ENCODE measurements at places on chromosomes 6 and 20. TPM values are rescaled to one million over a fixed set of nuclear protein-coding genes. Genes with fewer than 3 reads are reported as not detected.
A peak's percentile ranks its signal among the peaks of the same experiment; 100 is the strongest.

GRCh38 chr20:17762873-17763557 lies 63.2 kb downstream of the BANF2 start:
- H3K4me1 ChIP-seq = no peaks in the 10 kb centered on the region
- no peaks in the 10 kb centered on the region for H3K27me3 ChIP-seq
- no peak overlapping the region for H3K4me3 ChIP-seq

The ENPP3 gene
- 2.0 TPM for total RNA-seq

The HSPA12B gene
- total RNA-seq = 21.6 TPM

The CST2 gene
- not detected for total RNA-seq

- no peaks in the 10 kb centered on the region for H3K4me1 ChIP-seq
- no peak overlapping the region for H3K4me3 ChIP-seq
- no peak for DNase-seq
- no peak overlapping the region for H3K27ac ChIP-seq
- H3K27me3 ChIP-seq = no peaks in the 10 kb centered on the region
Measured at GRCh38 chr20:49356676-49357075, 78.8 kb upstream of the ZNFX1 start.

- no peaks in the 10 kb centered on the region for H3K36me3 ChIP-seq
- no peak for DNase-seq
- no peak overlapping the region for H3K4me3 ChIP-seq
- H3K27me3 ChIP-seq = no peaks in the 10 kb centered on the region
- no peaks in the 10 kb centered on the region for H3K4me1 ChIP-seq
Measured at GRCh38 chr20:22410556-22411130, 173.7 kb downstream of the FOXA2 start.

The MOG gene
- total RNA-seq = not detected

DNA sequence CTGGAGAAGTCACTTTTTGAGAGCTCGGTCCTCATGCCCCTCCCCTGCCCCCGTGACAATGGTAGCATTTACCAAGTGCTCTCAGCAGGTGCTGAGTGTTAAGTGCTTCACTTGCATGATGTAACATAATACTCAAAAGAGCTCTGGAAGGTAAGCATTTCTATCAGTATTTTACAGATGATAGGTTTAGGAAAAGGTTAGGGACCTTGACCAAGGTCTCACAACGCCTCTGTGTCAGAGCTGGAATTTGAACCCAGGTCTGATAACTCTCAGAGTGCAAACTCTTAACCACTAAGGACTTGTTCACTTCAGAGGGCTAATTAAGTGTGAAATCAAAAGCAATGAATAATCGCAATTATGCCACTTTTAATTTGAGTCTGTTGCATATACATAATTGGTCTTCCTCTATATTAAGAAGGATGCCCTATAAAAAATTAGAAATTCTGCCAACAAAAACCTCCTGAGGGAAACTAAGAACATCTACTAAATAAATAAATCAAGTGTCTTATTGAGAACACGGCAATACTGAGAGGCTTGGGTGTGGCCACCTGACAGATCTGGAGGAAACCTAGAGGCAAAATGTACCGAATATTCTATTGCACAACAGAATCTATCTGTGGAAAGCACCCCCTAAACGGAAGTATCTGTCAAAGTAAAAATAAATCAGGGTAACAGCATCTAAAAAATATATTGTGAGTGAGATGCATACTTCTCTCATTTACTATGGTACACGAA lies 109.8 kb downstream of the BACH2 start:
- H3K27ac ChIP-seq = no peak overlapping the region
- H3K4me1 ChIP-seq = peaks cover 18% of the 10 kb centered on the region
- H3K27me3 ChIP-seq = no peaks in the 10 kb centered on the region
- no peak for DNase-seq
- H3K36me3 ChIP-seq = no peaks in the 10 kb centered on the region
- no peak overlapping the region for H3K4me3 ChIP-seq

- no peak for DNase-seq
- H3K4me3 ChIP-seq = no peak overlapping the region
- no peaks in the 10 kb centered on the region for H3K4me1 ChIP-seq
- no peaks in the 10 kb centered on the region for H3K27me3 ChIP-seq
- no peak overlapping the region for H3K27ac ChIP-seq
Measured at GRCh38 chr6:18707714-18708439, 320.7 kb downstream of the RNF144B start.

- no peak overlapping the region for H3K27ac ChIP-seq
- H3K4me1 ChIP-seq = peaks cover 6% of the 10 kb centered on the region
- no peak for DNase-seq
- H3K27me3 ChIP-seq = no peaks in the 10 kb centered on the region
- H3K4me3 ChIP-seq = no peak overlapping the region
Measured at GRCh38 chr6:12280458-12280857, 9.7 kb upstream of the EDN1 start.

The CLPSL2 gene
- total RNA-seq = not detected

DNA sequence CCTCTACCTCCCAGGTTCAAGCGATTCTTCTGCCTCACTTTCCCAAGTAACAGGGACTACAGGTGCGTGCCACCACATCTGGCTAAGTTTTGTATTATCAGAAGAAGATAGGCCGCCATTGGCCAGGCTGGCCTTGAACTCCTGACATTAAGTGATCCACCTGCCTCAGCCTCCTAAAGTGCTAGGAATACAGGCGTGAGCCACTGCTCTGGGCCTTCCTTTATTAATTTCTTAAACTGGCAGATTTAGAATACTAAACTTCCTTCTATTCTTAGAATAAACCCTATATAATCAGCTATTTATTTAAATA lies 86.6 kb downstream of the HFE start:
- DNase-seq = no peak
- H3K27me3 ChIP-seq = no peaks in the 10 kb centered on the region
- H3K36me3 ChIP-seq = no peaks in the 10 kb centered on the region
- peaks cover 9% of the 10 kb centered on the region for H3K4me1 ChIP-seq
- H3K27ac ChIP-seq = no peak overlapping the region
- no peak overlapping the region for H3K4me3 ChIP-seq

The HCRTR2 gene
- not detected for total RNA-seq

DNA sequence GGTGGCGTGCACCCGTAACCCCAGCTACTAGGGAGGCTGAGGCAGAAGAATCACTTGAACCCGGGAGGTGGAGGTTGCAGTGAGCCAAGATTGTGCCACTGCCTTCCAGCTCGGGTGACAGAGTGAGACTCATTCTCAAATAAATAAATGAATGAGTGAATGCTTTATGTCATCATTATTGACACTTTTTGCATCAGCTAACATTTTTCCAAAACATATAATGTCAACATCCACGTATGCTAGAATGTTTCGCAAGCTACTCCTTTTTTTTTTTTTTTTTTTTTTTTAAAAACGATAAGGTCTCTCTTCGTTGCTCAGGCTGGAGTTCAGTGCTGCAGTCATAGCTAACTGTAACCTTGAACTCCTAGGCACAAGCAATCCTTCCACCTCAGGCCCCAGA lies 72.2 kb downstream of the SENP6 start:
- H3K27ac ChIP-seq = no peak overlapping the region
- no peaks in the 10 kb centered on the region for H3K27me3 ChIP-seq
- H3K4me3 ChIP-seq = no peak overlapping the region
- no peaks in the 10 kb centered on the region for H3K4me1 ChIP-seq
- no peak for DNase-seq

- H3K4me1 ChIP-seq = no peaks in the 10 kb centered on the region
- no peaks in the 10 kb centered on the region for H3K36me3 ChIP-seq
- no peaks in the 10 kb centered on the region for H3K27me3 ChIP-seq
- no peak overlapping the region for H3K4me3 ChIP-seq
- H3K27ac ChIP-seq = no peak overlapping the region
Measured at GRCh38 chr6:136208783-136209182, 41.3 kb downstream of the MTFR2 start.

The SIRPB2 gene
- total RNA-seq = 2.9 TPM

The TRIM31 gene
- total RNA-seq = not detected

DNA sequence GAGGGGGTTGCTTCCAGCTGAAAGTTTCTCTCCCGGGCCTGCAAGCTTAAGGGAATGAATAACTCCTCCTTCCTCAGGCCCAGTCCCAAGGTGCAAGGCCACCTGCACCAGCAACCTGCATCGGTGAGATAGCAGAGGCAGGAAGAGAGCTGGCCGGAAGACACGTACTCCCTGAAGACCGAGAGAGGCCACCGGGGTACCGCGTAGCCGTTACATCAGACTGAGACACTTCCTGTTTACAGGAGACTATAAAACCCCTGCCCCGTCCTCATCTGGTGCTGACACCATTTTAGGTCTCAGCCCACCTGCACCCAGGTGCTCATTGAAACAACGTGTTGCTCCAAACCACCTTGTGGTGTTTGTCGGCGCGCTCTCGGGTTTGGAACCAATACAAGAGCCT lies 60.5 kb upstream of the PRND start:
- no peak overlapping the region for H3K4me3 ChIP-seq
- H3K4me1 ChIP-seq = peaks cover 9% of the 10 kb centered on the region
- no peaks in the 10 kb centered on the region for H3K36me3 ChIP-seq
- H3K27me3 ChIP-seq = no peaks in the 10 kb centered on the region
- no peak overlapping the region for H3K27ac ChIP-seq

- no peaks in the 10 kb centered on the region for H3K27me3 ChIP-seq
- no peaks in the 10 kb centered on the region for H3K4me1 ChIP-seq
- H3K27ac ChIP-seq = no peak overlapping the region
- no peaks in the 10 kb centered on the region for H3K36me3 ChIP-seq
- H3K4me3 ChIP-seq = no peak overlapping the region
- DNase-seq = no peak
Measured at GRCh38 chr6:22332711-22333110, 35.9 kb upstream of the PRL start.

DNA sequence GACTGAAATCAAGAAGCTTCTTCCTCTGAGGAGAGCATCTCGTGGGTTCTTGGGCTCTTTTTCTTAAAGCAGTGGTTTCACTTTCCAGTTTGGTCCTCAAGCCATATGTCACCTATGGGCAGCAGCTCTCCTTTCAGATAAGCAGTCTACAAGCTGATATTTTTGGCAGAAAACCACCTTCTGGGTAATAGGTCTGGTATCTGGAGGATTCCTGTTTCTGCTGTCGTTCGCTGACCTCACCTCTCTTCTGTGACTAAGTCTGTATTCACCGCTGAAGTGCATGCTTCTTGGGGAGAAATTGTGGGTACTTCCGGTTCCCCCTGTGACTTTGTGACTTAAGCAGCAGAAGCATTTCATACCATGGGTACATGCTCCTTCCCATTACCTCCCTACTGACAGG lies 193.6 kb downstream of the EDN1 start:
- H3K4me3 ChIP-seq = no peak overlapping the region
- no peaks in the 10 kb centered on the region for H3K27me3 ChIP-seq
- no peaks in the 10 kb centered on the region for H3K36me3 ChIP-seq
- H3K4me1 ChIP-seq = no peaks in the 10 kb centered on the region

GRCh38 chr6:88358846-88359245 lies 192.7 kb upstream of the CNR1 start:
- H3K4me1 ChIP-seq = no peaks in the 10 kb centered on the region
- no peaks in the 10 kb centered on the region for H3K27me3 ChIP-seq
- DNase-seq = no peak
- H3K27ac ChIP-seq = no peak overlapping the region

The RXRB gene
- 28.0 TPM for total RNA-seq

- no peak overlapping the region for H3K4me3 ChIP-seq
- H3K36me3 ChIP-seq = no peaks in the 10 kb centered on the region
- H3K4me1 ChIP-seq = no peaks in the 10 kb centered on the region
Measured at GRCh38 chr20:63087236-63087871, 80.6 kb upstream of the BHLHE23 start.

GRCh38 chr20:62640870-62641269 lies 1.4 kb upstream of the SLCO4A1 start:
- no peak for DNase-seq
- no peak overlapping the region for H3K27ac ChIP-seq
- peaks cover 35% of the 10 kb centered on the region for H3K4me1 ChIP-seq
- peaks cover 6% of the 10 kb centered on the region for H3K27me3 ChIP-seq
- no peaks in the 10 kb centered on the region for H3K36me3 ChIP-seq

- H3K4me3 ChIP-seq = no peak overlapping the region
- peaks cover 14% of the 10 kb centered on the region for H3K4me1 ChIP-seq
- H3K36me3 ChIP-seq = no peaks in the 10 kb centered on the region
- no peak overlapping the region for H3K27ac ChIP-seq
Measured at GRCh38 chr6:3872370-3872854, 23.2 kb downstream of the FAM50B start.

The EHMT2 gene
- total RNA-seq = 45.2 TPM

The POM121L2 gene
- not detected for total RNA-seq

DNA sequence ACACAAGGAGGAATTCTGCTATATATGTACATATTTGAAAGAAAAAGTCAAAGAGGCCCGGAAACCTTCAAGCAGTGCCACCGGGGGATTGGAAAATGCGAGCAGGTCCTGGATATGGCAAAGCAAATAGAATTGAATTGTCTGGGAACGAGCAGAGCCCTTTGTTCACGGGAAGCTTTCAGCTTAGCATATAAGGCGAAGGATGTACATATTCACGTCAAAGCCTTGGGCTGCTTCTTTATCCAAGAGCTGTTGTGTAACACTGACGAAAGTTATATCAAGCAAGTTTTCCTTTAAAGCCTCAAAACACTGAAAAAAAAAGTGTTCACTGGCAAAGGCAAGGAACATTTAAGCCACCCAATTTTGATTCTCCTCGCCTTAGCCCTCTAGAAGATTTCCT lies 171.0 kb downstream of the GPX5 start:
- H3K4me1 ChIP-seq = no peaks in the 10 kb centered on the region
- no peak overlapping the region for H3K27ac ChIP-seq
- no peak overlapping the region for H3K4me3 ChIP-seq
- H3K36me3 ChIP-seq = no peaks in the 10 kb centered on the region
- no peak for DNase-seq

GRCh38 chr6:51468704-51469103 lies 618.7 kb downstream of the PKHD1 start:
- DNase-seq = no peak
- H3K27ac ChIP-seq = no peak overlapping the region
- no peaks in the 10 kb centered on the region for H3K27me3 ChIP-seq
- H3K36me3 ChIP-seq = no peaks in the 10 kb centered on the region

DNA sequence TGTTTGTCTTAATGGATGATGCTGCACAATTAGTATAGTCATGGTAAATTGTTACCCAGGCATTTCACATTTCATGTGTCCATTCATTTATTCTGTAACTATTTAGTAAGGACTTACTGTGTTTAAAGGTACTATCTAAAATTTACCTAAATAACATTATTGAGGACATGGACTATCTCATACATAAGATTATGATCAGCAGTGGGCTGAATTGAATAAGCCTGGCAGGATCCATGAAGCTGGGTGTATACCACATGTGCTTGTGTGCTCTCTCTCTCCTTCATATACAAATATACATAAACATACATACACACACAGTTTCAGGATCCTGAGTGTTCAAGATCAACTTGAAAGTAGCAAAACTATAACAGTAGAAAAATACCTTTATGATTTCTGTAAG lies 595.4 kb downstream of the EPM2A start:
- H3K27ac ChIP-seq = no peak overlapping the region
- H3K36me3 ChIP-seq = no peaks in the 10 kb centered on the region
- DNase-seq = no peak

- H3K27me3 ChIP-seq = no peaks in the 10 kb centered on the region
- H3K4me1 ChIP-seq = no peaks in the 10 kb centered on the region
- H3K4me3 ChIP-seq = no peak overlapping the region
- no peak overlapping the region for H3K27ac ChIP-seq
- no peak for DNase-seq
Measured at GRCh38 chr6:65816991-65817390, 110.0 kb upstream of the EYS start.

- no peak overlapping the region for H3K4me3 ChIP-seq
- no peaks in the 10 kb centered on the region for H3K4me1 ChIP-seq
- H3K27me3 ChIP-seq = no peaks in the 10 kb centered on the region
- H3K36me3 ChIP-seq = no peaks in the 10 kb centered on the region
- DNase-seq = peak; percentile 18
- H3K27ac ChIP-seq = no peak overlapping the region
Measured at GRCh38 chr6:85473748-85474147, 23.9 kb downstream of the NT5E start.

The FABP7 gene
- not detected for total RNA-seq
